CD4-positive, CD25-positive, alpha-beta regulatory T cell (primary cell): ENCODE measurements at places on chromosomes 3 and 15. TPM values are rescaled to one million over a fixed set of nuclear protein-coding genes. Genes with fewer than 3 reads are reported as not detected.

Gene CHRD
- not detected for total RNA-seq

Gene NCEH1
- 2.1 TPM for total RNA-seq

Gene EIF2B5
- 51.0 TPM for total RNA-seq

Gene CFAP44
- 9.8 TPM for total RNA-seq

Gene ACVR2B
- 12.7 TPM for total RNA-seq

Gene SCAP
- 92.4 TPM for total RNA-seq

Gene GPR87
- total RNA-seq, result not detected

Gene LARP6
- not detected for total RNA-seq

Gene PLXNA1
- 12.6 TPM for total RNA-seq

Gene NGLY1
- 71.7 TPM for total RNA-seq

Gene GPR160
- 0.37 TPM for total RNA-seq

Gene CHDH
- total RNA-seq, result 4.3 TPM

Gene ZNF502
- total RNA-seq, result 0.94 TPM

Gene LRRC15
- not detected for total RNA-seq

Gene PTX3
- 0.20 TPM for total RNA-seq
